ENCODE measurements at places on chromosomes 6 and 20.
A peak's percentile ranks its signal among the peaks of the same experiment; 100 is the strongest.

- no peak for DNase-seq
Measured at GRCh38 chr6:49790341-49790740, 3.3 kb upstream of the PGK2 start.

GRCh38 chr6:149761438-149761837, 11.9 kb downstream of the PCMT1 start:
- DNase-seq: no peak

DNA sequence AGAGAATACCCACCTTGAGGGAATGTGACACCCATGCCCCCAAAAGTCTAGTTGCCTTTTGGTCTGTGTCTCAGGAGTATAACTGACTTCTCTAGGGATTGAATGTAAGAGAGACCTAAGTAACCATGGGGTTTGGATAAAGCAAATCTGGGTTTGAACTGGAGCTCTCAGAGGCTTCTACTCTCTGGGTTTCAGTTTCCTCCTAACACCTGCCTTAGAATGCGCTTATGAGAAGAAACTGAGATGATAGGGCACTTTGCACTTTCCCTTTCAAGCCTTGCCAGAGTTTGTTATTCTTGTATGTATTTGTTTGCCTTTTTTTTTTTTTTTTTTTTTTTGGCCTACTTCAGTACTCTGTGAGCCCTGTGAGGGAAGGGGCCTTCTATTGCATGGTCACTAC, 19.4 kb downstream of the SDHAF4 start:
- DNase-seq: no peak

DNA sequence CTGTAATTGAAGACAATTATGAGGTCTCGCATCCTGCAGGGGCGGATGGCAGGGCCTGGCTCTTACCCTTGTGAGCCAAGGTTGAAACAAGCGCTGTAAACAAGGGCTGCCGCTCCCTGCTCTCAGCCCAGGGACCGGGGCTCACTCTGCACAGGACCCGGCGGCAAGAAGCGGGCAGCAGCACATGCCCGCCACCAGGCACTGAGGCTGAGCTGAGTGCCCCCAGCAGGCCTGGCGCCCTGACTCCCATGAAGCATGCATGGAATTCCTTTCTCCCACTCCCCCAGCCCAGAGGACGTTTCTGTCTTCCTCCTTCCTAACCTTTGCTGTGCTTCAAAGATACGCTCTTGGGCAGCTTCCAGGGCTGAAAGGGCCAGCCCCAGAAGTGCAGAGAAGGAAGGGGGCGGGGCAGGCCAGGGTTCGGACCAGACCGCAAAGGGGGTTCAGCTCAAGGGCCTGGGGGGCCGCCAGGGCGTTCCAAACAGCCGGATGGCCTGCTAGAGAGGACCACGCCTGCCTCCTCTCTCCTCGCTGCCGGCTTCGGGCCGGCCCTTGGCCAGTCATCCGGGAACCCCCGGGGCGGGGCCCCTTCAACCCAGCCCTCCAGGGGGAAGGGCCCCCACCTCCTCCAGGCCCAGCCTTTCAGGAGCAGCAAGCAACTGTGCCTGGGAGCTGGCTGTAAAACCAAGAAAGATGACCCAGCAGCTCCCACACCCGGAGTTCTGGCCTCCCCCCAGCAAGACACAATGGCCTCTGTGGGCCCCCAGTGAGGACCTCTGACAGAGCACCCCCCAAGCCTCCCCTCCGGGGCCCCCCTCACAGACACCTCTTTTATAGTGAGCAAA, 109.9 kb downstream of the NOL4L start:
- DNase-seq: peak; percentile 83

DNA sequence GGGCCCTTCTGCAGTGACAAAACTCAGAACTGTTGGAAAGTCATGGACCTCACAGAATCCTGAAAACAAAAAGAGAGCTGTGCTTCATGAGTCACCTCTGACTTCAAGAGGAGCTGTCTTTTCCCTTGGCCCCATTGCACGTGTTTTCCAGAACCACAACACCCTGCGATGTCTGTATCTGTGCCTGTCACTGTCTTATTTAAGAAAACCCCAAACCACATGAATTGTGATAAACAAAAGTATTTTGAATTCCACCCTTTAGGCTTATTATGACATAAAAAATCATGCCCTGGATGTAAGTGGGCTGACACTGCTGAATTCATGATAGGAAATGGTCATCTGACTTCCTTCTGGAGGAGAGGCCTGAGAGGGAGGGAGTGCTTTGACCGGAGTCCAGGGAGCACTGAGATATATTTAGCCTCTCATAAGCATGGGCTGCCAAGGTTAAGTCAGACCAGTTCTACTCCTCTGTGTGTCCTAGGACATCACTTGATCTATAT, 96.4 kb upstream of the DUSP22 start:
- DNase-seq: no peak

DNA sequence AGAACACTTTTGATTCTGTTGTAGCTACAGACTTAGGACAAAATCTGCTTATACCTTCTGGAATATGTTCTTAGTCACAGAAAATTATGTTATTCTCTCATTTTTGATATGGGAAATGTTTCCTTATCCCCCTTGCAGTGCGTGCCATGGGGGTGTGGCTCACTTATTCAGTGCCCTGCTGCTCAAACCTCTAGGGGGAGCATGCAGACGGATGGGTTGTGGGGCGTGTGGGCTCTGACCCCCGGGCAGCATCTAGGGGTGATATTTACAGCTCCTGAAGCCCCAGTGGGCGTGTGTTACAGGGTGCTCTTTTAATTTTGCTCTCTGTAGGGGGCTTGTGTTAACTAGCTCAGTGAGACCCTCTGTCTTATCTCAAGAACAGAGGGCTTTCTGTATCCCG, 61.3 kb upstream of the FERMT1 start:
- no peak for DNase-seq

DNA sequence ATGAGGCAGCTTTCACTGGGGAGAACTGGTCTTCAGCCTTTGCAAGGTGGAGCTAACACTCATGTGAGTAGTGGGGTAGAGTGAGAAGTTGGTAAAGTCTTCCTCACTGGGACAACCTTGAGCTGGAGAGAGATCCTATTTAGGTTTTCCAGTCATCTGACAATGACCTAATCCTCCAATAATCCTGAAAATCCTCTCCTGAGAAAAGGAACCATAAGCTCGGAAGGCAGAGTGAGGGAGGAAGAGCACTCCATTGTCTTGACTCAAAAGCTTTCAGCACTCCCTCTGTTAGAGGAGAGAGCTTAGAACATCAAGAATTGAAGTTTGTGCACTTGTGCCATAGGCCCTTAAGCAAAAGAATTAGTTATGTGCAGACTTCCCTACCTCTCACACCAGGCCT, 77.8 kb downstream of the TRAM2 start:
- DNase-seq: no peak

DNA sequence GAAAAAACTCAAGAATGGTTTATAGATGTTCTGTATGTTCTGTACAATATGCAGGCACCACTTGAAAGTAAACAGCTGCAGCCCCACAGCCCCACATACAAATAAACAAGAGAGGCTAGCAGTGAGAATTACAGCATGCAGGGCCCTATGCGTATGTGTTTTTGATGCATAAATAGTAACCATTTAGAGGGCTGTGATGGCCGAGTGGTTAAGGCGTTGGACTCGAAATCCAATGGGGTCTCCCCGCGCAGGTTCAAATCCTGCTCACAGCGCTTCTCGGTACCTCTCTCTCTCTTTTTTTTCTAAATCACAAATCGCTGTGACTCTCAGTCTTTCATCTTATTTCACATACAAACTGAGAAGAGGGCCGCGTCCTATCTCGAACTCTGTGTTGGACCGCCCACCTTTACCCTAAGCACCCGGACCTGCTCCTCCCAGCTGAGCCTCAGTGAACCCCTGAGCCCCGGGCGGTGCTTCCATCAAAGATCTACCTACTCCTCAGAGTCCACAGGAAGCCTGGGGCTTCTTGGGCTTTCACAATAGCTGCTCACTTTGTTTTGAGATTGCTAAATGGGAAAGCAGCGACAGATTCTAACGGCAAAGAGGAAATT, 37.7 kb upstream of the PRSS16 start:
- DNase-seq: no peak

- no peak for DNase-seq
Measured at GRCh38 chr6:90386399-90387382, 90.0 kb upstream of the BACH2 start.

DNA sequence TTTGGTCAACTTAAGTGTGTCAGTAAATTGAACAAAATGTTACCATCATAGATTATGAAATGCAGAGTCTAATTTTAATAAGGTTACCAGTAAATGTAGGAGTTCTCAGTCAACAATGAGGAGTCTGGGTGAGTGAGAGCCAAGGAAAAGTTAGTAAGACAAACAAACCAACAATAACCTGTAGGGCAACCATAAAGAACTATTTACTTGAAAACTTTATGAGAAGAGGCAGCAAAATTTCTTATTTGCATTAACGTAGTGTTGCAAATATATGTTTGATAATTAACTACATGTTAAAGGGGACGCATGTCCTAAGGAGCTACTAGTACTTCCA, 131.1 kb upstream of the SOX4 start:
- no peak for DNase-seq

DNA sequence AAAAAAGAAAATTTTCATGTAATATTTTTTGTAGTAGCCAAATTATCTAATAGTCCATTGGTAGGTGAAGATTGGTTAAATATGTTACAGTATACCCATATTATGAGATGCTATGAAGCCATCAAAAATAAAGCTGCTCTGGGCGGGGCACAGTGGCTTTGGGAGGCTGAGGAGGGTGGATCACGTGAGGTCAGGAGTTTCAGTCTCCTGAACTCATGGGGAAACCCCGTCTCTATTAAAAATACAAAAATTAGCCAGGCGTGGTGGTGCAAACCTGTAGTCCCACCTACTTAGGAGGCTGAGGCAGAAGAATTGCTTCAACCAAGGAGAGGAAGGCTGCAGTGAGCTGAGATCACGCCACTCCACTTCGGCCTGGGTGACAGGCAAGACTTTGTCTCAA, 360.5 kb downstream of the KIF16B start:
- no peak for DNase-seq

DNA sequence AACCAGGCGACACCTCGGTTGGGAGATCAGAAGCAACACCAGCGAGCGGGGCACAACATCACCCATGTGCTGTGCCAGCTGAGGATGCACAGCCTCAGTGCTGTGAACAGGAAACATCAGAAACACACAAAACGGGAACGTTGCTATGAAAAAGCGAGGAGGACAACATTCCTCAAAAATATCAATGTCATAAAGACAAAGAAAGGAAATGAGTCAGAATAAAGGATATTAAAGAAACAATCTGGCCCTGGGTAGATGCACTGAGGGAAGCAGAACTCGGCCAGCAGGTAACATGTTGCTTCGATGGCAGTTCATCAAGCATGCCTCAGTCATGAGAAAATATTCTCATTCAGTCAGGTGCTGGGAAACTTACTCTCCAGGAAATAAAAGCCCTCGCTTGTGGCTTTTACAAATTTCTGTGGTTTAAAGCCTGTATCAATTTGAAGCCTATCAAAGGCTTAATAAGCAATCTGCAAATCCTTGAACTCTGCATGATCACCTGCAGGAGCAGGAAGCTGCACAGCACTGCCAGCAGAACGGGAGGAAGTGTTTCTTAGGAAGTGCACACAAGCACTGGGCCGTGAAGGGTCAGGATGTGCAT, 77.5 kb downstream of the GINS1 start:
- DNase-seq: no peak

- DNase-seq: no peak
Measured at GRCh38 chr6:87794922-87795885, 93.2 kb upstream of the AKIRIN2 start.

DNA sequence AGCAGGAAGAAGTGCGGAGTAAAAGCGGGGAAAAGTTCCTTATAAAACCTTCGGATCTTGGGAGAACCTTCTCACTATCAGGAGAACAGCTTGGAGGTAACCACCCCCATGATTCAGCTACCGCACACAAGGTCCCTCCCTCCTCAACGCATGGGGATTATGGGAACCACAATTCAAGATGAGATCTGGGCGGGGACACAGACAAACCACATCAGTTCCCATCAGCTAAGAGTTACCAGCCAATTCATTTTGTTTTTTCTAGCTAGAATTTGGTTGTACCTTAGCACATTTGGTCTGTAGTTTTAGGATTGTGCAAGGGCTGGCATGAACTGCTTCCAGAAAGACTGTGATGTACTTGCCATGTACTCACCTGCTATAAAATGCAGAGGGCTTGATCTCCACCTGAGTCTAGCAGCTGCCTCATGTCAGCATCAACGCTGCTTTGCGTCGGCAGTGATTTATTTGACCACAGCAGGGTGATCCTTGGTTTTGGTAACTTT, 94.7 kb upstream of the SLC2A12 start:
- no peak for DNase-seq

GRCh38 chr6:89582669-89583325, 55.8 kb downstream of the LYRM2 start:
- DNase-seq: no peak

- no peak for DNase-seq
Measured at GRCh38 chr20:19257865-19258264, 45.4 kb downstream of the SLC24A3 start.

- DNase-seq: no peak
Measured at GRCh38 chr20:2741463-2741862, 48.9 kb downstream of the EBF4 start.

- no peak for DNase-seq
Measured at GRCh38 chr6:10332111-10332510, 82.8 kb downstream of the TFAP2A start.

DNA sequence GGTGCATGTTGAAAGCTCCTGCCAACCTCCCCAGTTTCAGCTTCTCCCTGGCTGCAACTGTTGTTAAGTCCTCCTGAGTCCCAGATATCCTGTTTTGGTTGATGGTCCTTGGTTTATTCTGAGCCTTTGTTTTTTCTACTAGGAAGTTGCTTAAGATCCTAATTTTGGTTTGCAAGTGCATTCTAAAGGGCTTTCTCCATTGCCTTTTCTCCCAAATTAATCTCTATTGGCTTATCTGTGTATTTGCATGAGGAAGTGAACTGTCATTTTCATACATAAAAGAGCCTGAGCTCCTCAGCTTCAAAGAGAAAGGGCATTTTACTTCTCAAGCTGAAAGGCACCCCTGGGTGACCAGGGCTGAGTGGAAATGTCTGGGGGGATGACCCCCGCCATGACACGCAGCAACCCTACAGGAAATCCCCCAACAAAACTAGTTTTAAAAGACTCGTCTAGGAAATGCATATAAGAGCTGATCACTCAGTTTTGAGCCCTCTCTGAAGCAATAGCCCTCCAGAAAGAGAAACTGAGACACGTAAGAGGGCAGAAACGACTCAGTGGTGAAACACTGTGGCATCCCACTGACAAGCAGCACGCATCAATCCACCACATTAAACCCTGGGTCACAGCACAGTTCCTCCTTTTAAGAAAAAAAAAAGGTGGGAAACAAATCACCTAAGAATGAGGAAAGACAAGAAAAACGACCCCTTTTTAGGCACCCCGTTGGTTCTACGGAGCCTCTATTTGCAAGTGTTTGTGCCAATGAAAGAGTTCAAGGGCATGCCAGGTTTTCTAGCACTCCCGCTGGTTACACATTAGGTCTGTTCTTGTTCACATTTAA, 140.9 kb downstream of the THBS2 start:
- no peak for DNase-seq

DNA sequence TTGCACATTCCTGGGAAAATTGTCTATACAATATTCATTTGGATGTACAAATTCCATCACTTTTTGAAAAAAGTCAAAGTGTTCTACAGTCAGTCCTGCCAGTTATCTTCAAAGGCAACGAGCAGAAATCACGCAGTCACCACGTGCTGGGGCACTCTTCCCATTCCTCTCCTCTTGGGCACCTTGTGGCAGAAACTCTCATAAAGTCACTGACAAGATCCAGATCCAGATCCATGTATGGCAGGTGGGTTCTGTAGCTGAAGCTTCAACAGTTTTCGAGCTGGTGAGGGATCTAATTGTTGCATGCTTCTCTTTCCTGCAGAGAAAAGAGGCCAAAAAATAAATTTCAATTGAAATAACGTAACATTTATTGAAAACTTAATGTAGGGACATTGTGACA, 6.7 kb upstream of the NDRG3 start:
- no peak for DNase-seq
